Neural crest cell (in vitro differentiated cells): ENCODE measurements at places on chromosomes 4 and X. TPM values are rescaled to one million over a fixed set of nuclear protein-coding genes. Genes with fewer than 3 reads are reported as not detected.

- no peak for DNase-seq
Observed at GRCh38 chr4:173379929-173380328, 9.2 kb downstream of the SAP30 start.

DNA sequence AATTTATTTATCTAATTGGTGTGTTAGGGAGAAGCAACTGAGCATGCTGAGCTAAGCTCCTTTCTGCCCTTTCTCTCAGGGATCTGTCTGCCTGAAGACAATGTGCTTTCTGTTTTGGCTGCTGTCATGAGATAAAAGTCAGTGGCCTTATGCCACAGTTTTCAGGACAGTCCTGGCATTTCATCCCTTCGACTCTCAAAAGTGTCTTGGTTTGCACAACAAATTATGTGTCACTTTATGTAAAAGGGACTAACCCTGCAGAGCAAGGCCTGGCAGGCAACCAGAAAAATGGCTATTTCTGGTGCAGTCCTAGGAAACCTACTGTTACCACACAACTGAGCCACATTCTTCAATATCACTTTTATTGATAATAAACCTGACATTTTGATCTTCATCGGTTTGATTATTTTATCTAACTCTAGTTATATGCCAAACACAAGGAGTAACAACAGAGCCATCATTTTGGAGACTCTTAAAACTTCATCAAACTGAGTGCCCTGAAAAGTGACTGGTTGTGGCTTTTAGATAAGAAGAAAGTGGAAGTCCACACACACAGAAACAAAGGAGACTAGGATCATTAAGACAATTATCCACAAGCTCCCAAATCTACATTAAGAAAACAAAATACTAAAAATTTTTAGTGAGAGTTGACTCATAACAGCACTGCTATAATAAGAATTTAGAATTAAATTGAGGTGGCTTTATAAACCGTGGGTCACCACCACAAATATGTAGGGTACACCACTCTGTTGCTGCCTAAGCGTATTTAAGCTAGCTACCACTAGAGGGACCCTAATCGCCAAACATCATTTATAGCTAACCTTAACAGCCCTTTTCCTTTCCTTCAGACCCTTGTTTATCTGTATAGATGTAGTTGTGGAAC is 95.9 kb upstream of the PTPN13 start:
- DNase-seq: no peak

- no peak for DNase-seq
Observed at GRCh38 chr4:188295899-188296298, 156.7 kb downstream of the TRIML1 start.

GRCh38 chr4:75101906-75102786 is 169.2 kb downstream of the PARM1 start:
- no peak for DNase-seq

DNA sequence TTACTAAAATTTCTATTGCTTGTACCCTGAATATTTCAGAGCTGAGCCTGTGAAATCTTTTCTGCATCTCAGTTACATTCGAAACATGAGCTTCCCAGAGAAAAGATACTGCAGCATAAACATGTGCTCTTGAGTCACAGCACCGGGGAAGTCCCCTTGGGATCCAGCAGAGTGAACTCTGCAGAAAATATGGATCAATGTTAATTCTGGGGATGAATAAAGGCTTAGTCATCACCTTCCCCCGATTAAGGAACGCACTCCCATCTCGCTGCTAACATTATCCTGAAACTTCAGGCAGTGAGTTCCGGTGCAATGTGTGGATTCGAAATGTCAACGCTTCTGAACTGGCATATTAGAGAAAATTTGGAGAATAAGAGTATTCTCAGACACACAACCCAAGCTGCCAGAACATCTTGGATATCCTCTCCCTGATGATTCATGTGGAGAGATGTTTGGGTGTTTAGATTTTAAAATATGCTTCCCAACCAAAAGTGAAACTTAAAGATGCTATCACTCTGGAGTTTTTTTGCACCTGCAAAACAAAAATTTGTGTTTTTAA is 90.8 kb downstream of the IRF2 start:
- DNase-seq: no peak

GRCh38 chr4:32748498-32748897 is 2028.3 kb downstream of the PCDH7 start:
- DNase-seq: no peak

The CYP4V2 gene
- 6.4 and 7.1 TPM in 2 replicates for total RNA-seq

DNA sequence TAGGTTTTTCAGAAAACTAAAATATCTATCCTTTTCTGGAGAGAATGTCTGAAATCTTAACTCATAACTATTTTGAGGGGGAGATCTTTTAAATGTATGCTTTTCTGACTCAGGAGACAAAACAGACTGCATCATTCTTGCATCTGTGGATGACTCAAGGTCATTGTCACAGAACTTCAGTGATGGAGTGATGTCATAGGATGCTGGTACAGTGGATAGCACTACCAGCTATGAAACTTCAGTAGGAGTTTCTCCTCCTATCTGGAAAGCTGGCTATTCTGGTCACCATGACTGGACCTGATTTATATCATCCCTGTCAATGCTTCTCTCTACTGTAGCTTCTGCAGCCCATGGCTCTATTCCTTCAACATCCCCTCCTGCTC is 50.3 kb downstream of the PARM1 start:
- DNase-seq: no peak

DNA sequence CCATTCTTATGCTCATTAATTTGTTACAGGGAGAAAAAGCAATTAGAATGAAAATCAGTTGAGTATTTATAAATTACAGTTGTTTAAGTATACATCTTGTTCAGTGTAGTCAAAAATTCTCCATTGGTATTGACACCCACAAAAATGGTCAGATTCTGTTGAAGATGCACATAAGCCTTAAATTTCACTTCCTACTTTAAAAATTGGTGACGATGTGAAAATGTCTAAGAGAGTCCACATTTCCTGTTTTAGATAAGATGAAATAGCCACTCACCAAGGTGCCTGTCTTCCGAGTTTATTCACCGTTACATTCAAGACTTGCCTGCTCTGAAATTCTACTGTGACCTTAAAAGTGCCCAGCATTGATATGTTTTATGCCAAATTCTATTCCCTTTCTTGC is 93.6 kb downstream of the GPR143 start:
- DNase-seq: no peak

DNA sequence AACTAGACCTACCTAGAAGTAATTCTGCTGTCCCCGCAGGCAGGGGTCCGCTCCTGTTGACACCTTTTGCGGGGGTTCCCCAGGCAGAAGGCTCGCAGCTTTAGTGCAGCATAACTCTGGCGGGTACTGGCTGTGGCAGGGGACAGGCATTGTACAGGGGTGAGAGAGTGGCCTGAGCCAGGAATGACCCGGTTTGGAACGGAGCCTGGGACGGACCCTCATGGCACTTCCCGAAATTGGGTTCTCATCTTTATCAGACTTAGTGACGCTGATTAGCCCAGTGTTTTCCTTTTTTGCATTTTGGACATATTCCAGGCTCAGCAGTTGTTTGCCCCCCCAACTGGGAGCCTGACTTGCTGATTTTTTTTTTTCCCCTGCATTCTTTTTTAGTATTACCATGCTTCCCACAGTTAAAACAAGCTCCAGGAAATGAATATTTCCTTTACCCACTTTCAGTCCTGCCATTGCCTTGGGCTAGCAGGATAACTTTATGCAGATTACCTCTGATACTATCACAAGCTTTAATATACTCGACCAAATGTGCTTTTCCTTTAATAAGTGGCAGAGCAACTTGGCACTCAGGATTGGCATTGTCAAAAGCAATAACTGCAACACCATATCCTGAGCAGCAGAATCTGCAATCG is 55.8 kb upstream of the WDR1 start:
- DNase-seq: no peak

DNA sequence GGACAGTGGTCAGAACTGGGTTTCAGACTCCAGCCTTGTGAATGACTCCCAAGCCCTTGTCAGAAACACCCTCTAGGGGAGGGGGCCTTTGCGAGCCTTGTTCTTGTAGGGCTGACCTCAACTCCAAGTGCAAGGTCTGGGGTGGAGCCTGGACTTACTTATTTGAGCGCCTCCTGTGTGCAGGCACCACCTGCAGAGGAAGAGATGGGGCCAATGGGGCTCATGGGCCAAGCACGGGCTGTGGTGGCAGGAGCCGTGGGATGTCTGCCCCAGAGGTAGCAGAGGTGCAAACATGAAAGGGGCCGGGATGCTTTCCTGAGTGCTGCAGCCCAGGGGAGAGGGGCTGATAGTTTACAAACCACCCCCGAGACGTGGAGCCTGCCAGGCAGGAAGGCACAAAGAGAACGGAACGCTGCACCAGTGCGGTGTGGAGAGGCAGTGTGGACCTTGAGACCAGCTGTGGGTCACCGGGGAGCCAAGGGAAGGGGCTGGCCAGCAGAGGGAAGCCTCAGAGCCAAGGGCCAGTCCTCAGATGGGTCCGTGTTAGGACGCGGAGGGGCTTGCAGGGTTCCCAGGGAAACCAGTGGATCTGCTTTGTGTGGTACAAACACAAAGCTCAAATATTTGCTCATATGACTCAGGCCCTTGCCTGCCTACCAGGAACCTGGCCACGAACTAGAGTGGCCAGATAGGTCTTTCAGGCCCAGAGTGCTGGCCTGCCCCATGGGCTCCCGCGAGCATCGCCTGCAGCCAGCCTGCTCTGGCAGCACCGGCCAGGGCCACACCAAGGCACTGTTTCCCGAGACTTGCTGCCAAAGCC is 8.7 kb upstream of the TADA2B start:
- no peak for DNase-seq

The CD38 gene
- 0.05 and 0.11 TPM in 2 replicates for total RNA-seq

DNA sequence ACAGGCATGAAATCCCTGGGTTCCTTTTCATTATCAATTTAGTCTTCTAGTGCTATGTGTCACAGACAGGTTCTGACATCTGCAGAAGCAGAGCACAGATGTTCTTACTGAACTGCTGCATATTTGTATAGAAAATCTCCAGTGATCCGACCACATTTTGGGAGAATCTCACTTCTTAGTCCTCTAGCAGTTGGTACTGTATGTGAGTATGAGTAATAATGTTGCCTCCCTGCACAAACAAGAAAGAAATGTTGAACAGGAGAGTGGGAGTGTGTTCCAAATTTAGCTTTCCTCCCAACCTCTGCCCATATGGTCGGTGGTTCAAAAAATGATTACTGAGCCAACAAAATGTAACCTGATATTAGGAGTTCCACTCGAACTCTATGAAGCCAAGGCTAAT is 165.3 kb upstream of the GPC4 start:
- DNase-seq: no peak

The PCDH7 gene
- total RNA-seq: 6.8 and 8.0 TPM in 2 replicates

DNA sequence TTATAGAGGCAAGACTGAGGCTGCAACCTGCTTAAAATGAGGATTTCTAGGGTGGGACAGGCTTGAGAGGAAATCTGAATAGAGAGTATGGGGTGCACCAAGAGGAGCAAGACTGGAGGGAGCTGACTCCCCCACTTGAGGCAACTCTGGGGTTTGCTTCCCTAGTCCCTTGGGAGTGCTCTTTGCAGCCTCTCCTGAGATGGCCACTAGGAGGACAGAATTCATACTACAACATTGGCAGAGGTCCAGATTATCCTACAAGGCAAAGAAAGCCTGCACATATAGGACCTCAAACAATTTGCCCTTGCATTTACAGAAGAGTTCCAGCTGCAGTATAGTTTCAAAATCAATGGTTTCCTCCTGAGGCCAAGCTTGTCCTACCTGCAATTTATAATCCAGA is 830.9 kb downstream of the TECRL start:
- no peak for DNase-seq

The SLC2A9 gene
- 0.26 TPM in 1 of 2 replicates, not detected in the other for total RNA-seq

The SLC16A2 gene
- total RNA-seq: 17.8 and 19.8 TPM in 2 replicates

The TLR2 gene
- 0.28 and 0.71 TPM in 2 replicates for total RNA-seq

DNA sequence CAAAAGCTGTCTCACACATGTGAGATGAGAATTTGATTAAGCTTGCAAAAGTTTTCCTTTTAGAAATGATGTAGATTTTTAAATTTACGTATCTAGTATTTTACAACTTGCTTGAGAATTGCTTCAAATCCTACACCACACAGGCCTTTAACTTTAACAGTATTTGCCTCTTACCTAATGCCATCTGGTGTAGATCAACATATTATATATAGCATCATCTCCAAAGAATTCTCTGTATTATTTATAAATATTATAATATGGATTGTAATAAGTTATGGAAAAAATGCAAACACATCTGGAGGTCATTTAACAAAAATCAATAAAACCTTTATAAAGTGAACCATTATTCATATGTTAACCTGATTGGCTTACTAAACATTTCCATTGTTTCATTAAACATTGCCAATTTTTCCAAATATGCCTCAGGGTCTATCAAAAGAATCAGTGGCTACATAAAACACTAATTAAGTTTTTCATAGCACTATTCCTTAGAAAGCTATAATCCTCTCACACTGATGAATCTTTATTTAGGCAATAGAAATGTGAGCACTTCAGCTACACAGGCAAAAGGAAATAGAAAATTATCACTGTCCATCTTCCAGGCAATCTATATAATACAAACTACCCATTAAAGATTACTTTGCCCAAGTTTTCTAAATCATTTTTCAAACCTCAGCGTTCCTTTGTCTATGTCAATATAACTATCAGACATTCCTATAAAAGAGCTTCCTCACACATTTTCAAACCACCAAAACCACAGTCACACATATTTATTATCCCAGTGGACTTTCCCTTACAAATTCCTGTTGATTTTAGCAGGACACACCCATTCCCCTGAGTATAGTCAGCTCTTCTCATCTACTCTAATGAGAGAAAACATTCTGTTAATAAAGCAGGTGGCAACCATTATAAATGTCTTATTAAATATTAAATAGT is 83.5 kb upstream of the INTU start:
- no peak for DNase-seq

GRCh38 chr4:99661907-99662306 is 4.3 kb upstream of the C4orf54 start:
- no peak for DNase-seq

The CXCL1 gene
- total RNA-seq: not detected in 2 replicates

DNA sequence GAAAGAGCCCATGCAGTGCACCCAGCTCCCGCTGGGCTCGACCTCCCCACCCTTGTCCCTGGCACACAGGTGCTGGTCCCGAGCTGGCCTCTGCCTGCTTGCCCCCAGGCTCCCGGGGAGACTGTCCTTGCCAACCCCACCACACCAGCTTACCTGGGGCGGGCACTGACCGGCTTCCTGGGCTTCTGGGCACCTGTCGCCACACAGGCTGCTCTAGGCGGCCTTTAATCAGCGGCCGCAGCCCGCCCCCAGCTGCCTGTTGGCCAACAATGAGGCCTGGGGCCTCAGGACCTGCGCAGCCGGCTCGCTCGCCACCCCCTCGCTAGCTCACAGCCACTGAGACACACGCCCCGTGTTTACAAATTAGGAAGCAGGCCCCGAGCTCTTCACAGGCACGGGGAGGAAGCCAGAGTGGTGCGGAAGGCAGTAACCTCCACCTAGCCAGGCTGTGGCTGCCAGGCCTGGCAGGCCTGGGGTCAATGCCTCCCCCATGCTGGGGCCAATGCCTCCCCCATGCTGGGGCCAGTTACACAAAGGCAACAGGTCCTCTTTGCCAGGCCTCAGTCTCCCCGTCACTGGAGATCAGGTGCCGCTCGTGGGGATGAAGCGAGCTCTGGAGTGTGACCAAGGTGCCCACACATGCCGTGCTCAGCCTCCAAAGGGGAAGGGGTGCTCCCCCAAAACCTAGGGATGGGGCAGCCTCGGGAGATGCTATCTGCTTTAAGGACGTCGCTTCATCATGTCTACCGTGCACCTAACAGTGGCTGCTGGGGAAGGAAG is at the start of gene TREX2:
Gene TREX2 (minus strand): TSS at position 201 of the 780 bp plus-strand sequence. CDS start 626 bp downstream, outside the sequence.
- DNase-seq: no peak
